IPS DF 6.9 (cell line): ENCODE measurements at places on chromosomes 2 and 18.

- H3K4me3 ChIP-seq, result no peak overlapping the region
- no peaks in the 10 kb centered on the region for H3K4me1 ChIP-seq
Measured at GRCh38 chr18:3367491-3368091, 82.4 kb upstream of the TGIF1 start.

GRCh38 chr2:11777066-11777782 is 30.8 kb downstream of the LPIN1 start:
- no peak overlapping the region for H3K27ac ChIP-seq
- H3K4me1 ChIP-seq, result no peaks in the 10 kb centered on the region
- DNase-seq, result no peak
- peaks cover 3% of the 10 kb centered on the region; the same call in 1 of the 2 replicates for H3K36me3 ChIP-seq
- H3K4me3 ChIP-seq, result no peak overlapping the region

GRCh38 chr2:45962177-45962921 is 310.9 kb downstream of the PRKCE start:
- DNase-seq, result no peak
- H3K27ac ChIP-seq, result no peak overlapping the region
- H3K4me1 ChIP-seq, result no peaks in the 10 kb centered on the region; the same call in 1 of the 2 replicates
- H3K27me3 ChIP-seq, result no peaks in the 10 kb centered on the region

DNA sequence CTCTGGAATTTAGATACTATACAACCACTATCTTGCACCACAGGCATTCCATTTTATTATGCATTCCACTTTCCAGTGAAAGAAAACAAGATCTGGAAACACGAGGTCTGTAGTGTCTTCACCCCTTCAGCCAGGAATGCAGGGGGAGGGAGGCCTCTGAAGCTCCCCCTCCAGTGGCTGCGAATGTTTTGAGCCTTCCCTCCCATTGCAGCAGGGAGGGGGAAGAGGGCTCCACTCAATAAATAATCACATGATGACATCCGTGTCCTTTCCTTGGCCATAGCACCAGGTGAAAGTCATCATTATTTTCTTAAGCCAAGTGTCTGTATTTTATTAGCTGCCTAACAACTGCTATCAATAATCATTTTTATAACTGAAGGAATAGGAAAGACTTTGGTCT is 38.6 kb downstream of the ALPK2 start:
- no peak overlapping the region for H3K4me3 ChIP-seq
- no peaks in the 10 kb centered on the region for H3K27me3 ChIP-seq
- H3K27ac ChIP-seq, result no peak overlapping the region
- no peaks in the 10 kb centered on the region for H3K4me1 ChIP-seq

- H3K27ac ChIP-seq, result no peak overlapping the region
- H3K27me3 ChIP-seq, result no peaks in the 10 kb centered on the region
- no peaks in the 10 kb centered on the region; the same call in 1 of the 2 replicates for H3K4me1 ChIP-seq
Measured at GRCh38 chr18:61831071-61831470, 61.7 kb downstream of the RNF152 start.

DNA sequence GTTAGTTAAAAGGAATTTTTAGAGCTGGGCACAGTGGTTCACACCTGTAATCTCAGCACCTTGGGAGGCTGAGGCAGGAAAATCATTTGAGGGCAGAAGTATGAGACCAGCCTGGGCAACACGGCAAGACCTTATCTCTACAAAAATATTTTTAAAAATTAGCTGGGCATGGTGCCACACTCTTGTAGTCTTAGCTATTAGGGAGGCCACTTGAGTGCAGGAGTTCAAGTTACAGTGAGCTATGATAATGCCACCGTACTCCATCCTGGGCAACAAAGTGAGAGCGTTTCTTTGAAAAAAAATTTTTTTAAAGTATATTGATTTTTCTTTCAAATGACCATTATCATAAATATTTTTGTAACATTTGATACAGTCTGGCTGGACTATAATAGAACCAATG is 93.6 kb upstream of the FAM117B start:
- H3K4me1 ChIP-seq, result no peaks in the 10 kb centered on the region
- no peaks in the 10 kb centered on the region for H3K27me3 ChIP-seq
- no peak for DNase-seq
- no peaks in the 10 kb centered on the region for H3K36me3 ChIP-seq

GRCh38 chr2:159034713-159035112 is 66.3 kb downstream of the TANC1 start:
- H3K36me3 ChIP-seq, result no peaks in the 10 kb centered on the region
- H3K4me3 ChIP-seq, result no peak overlapping the region
- DNase-seq, result no peak
- H3K27ac ChIP-seq, result no peak overlapping the region
- no peaks in the 10 kb centered on the region for H3K27me3 ChIP-seq
- H3K4me1 ChIP-seq, result peaks cover 5% of the 10 kb centered on the region; the same call in 1 of the 2 replicates

GRCh38 chr18:12625241-12625640 is 32.7 kb downstream of the SPIRE1 start:
- no peaks in the 10 kb centered on the region for H3K4me1 ChIP-seq
- H3K36me3 ChIP-seq, result no peaks in the 10 kb centered on the region
- no peak overlapping the region for H3K4me3 ChIP-seq
- H3K27me3 ChIP-seq, result no peaks in the 10 kb centered on the region
- H3K27ac ChIP-seq, result no peak overlapping the region
- no peak for DNase-seq

- DNase-seq, result no peak
- no peaks in the 10 kb centered on the region for H3K27me3 ChIP-seq
- H3K36me3 ChIP-seq, result peaks cover 3% of the 10 kb centered on the region; the same call in 1 of the 2 replicates
- no peak overlapping the region for H3K27ac ChIP-seq
- no peaks in the 10 kb centered on the region for H3K4me1 ChIP-seq
- no peak overlapping the region for H3K4me3 ChIP-seq
Measured at GRCh38 chr2:183149489-183149888, 25.2 kb downstream of the NUP35 start.

GRCh38 chr2:225171350-225171749 is 129.1 kb upstream of the DOCK10 start:
- H3K27me3 ChIP-seq, result no peaks in the 10 kb centered on the region
- DNase-seq, result no peak
- H3K4me1 ChIP-seq, result no peaks in the 10 kb centered on the region

GRCh38 chr18:48902856-48903601 is 47.7 kb downstream of the SMAD7 start:
- DNase-seq, result no peak
- H3K27me3 ChIP-seq, result no peaks in the 10 kb centered on the region
- no peak overlapping the region for H3K27ac ChIP-seq
- no peaks in the 10 kb centered on the region for H3K36me3 ChIP-seq
- H3K4me3 ChIP-seq, result no peak overlapping the region
- H3K4me1 ChIP-seq, result no peaks in the 10 kb centered on the region

DNA sequence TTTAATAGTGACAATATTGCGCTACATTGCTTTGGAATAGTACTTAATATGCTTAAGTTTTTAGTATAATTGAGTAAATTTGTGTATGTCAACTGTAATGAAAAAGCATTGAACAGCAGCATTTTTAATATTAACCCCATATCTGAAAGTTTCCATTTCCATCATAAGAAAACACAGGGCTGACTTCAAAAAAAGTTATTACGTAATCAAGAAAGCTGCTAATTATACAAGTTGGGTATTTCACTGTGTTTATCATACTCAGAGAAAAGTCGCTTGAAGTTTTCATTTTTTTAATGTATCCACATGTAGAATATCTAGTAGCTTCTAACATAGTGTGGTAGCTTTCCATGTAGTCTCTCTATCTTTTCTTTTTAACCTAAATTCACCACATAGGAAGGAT is 146.5 kb downstream of the PKP4 start:
- peaks cover 1% of the 10 kb centered on the region; the same call in 1 of the 2 replicates for H3K4me1 ChIP-seq
- no peak overlapping the region for H3K27ac ChIP-seq
- no peaks in the 10 kb centered on the region for H3K36me3 ChIP-seq
- no peak overlapping the region for H3K4me3 ChIP-seq
- no peak for DNase-seq

DNA sequence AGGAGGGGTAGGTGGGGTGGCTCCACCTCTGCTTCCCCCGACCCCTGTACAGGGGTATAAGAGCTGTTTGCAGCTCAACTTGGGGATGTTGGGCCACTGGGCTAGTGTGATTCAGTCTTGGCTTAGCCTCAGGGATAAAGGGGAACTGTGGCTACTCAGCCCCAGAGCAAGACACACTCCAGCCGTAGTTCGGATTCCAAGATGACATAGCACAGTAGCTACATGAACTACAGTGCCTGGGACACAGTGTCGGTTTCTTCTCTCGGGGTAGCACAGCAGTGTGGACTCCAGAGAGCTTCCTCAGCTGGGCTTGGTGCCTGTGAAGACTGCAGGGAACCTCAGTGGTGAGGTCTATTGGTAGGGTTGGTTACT is 21.1 kb downstream of the CARF start:
- H3K4me1 ChIP-seq, result no peaks in the 10 kb centered on the region
- H3K27ac ChIP-seq, result no peak overlapping the region
- H3K27me3 ChIP-seq, result no peaks in the 10 kb centered on the region
- no peak overlapping the region for H3K4me3 ChIP-seq

DNA sequence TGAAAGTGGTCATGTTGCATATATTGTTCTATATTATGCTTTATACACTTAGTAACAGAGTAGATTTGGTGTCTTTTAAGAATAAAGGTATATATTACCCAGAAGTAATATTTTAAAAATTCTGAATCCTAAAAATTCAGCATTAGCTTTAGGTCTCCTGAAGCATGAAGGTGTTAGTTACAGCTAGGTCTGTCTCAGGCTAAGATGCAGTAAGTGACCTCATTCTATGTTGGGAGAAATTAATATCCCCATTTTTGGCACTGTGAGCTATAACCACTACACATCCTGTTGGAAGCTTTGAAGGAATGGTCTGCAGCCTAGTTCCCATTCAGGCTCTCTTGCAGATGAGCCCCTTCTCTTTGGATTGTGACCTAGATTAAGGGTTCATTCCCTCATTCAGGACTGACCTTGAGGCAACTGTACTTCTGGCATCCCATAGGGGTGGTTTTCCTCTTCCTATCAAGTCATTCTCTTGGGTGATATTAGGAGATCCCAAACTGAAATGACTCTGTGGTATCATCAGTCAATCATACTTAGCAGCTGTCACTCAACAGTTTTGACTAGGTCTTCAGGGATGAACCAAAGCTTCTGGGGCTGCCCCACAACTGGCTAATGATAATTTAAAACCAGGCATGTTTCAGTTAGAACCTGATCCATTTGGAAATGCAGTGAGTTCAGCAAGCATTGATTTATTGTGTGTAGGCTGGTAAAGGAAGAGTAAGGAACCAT is 117.7 kb downstream of the GPD2 start:
- H3K4me3 ChIP-seq, result no peak overlapping the region
- no peaks in the 10 kb centered on the region for H3K27me3 ChIP-seq
- DNase-seq, result no peak
- no peaks in the 10 kb centered on the region for H3K36me3 ChIP-seq
- H3K27ac ChIP-seq, result no peak overlapping the region

GRCh38 chr2:28341208-28341891 is 51.3 kb upstream of the FOSL2 start:
- no peak overlapping the region for H3K4me3 ChIP-seq
- H3K4me1 ChIP-seq, result no peaks in the 10 kb centered on the region
- H3K27ac ChIP-seq, result no peak overlapping the region
- DNase-seq, result no peak
- H3K36me3 ChIP-seq, result no peaks in the 10 kb centered on the region

GRCh38 chr18:72830109-72830508 is 37.7 kb downstream of the NETO1 start:
- no peaks in the 10 kb centered on the region for H3K36me3 ChIP-seq
- H3K27me3 ChIP-seq, result no peaks in the 10 kb centered on the region
- H3K4me3 ChIP-seq, result no peak overlapping the region
- no peaks in the 10 kb centered on the region for H3K4me1 ChIP-seq
- H3K27ac ChIP-seq, result no peak overlapping the region

DNA sequence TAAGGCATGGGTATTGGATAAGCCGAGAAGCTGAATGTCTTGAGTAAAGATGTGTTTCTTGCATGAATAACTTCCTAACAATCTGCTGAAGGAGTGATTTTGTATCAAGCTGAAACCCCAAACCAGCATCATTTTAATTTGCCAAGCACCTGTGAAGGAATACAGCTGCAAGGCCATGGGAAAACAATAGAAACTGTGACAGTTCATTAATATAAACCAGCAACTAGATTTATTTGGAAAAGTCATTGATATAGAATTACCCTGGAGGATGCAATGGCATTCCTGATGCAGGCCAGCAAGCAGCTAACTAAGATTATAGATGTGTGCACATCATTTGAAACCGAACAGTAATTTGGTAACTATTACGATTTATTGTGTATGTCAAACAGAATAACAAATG is 155.7 kb upstream of the TCF4 start:
- no peak overlapping the region for H3K27ac ChIP-seq
- H3K27me3 ChIP-seq, result no peaks in the 10 kb centered on the region
- H3K4me1 ChIP-seq, result no peaks in the 10 kb centered on the region
- no peak overlapping the region for H3K4me3 ChIP-seq

GRCh38 chr18:78804206-78805030 is 175.2 kb upstream of the SALL3 start:
- H3K4me3 ChIP-seq, result no peak overlapping the region
- no peaks in the 10 kb centered on the region for H3K36me3 ChIP-seq
- no peak for DNase-seq
- H3K27me3 ChIP-seq, result no peaks in the 10 kb centered on the region

- no peaks in the 10 kb centered on the region for H3K4me1 ChIP-seq
- H3K36me3 ChIP-seq, result no peaks in the 10 kb centered on the region
- no peak for DNase-seq
- no peak overlapping the region for H3K27ac ChIP-seq
Measured at GRCh38 chr2:240179941-240180666, 39.6 kb upstream of the OTOS start.

DNA sequence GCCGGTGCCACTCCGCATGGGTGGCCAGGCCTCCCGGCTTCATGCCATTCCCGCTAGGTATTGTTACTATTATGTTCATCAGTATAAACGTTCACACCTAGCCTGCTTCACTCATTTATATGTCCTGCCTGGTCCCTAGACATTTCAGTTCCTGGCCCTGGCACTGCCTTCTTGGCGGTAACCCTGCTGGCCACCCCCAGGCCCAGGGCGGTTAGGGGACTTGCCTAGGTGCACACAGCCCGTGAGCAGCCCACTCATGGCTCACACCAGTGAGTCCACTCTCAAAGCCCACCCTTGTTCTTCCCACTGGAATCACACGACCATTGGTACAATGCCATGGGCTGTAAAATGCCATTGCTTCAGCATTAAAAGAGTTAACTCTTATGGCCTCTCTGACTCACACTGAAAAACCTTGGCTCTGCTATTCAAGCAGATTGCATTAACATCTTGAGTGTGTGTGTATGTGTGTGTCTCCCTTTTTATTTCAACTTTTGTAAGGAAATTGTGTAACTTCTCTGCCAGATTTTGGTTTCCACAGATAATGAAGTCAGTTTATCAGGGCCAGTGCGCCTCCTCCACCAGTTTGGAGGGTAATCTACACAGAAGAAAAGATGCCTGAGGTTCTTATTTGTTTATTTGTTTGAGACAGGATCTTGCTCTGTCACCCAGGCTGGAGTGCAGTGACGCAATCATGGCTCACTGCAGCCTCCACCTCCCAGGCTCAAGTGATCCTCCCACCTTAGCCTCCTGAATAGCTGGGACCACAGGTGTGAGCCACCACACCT is 74.2 kb downstream of the RAB31 start:
- no peaks in the 10 kb centered on the region for H3K4me1 ChIP-seq
- DNase-seq, result no peak
- no peak overlapping the region for H3K4me3 ChIP-seq
- no peaks in the 10 kb centered on the region for H3K36me3 ChIP-seq
- no peaks in the 10 kb centered on the region for H3K27me3 ChIP-seq

GRCh38 chr2:119864318-119864717 is 104.6 kb downstream of the PTPN4 start:
- no peaks in the 10 kb centered on the region for H3K36me3 ChIP-seq
- no peak overlapping the region for H3K4me3 ChIP-seq
- peaks cover 3% of the 10 kb centered on the region; the same call in 1 of the 2 replicates for H3K4me1 ChIP-seq
- H3K27ac ChIP-seq, result no peak overlapping the region
- no peaks in the 10 kb centered on the region for H3K27me3 ChIP-seq
